ENCODE measurements at places on chromosomes 13 and 19. TPM values are rescaled to one million over a fixed set of nuclear protein-coding genes. Genes with fewer than 3 reads are reported as not detected.

GRCh38 chr13:102816708-102817107 lies 17.8 kb downstream of the BIVM start:
- DNase-seq: no peak

DNA sequence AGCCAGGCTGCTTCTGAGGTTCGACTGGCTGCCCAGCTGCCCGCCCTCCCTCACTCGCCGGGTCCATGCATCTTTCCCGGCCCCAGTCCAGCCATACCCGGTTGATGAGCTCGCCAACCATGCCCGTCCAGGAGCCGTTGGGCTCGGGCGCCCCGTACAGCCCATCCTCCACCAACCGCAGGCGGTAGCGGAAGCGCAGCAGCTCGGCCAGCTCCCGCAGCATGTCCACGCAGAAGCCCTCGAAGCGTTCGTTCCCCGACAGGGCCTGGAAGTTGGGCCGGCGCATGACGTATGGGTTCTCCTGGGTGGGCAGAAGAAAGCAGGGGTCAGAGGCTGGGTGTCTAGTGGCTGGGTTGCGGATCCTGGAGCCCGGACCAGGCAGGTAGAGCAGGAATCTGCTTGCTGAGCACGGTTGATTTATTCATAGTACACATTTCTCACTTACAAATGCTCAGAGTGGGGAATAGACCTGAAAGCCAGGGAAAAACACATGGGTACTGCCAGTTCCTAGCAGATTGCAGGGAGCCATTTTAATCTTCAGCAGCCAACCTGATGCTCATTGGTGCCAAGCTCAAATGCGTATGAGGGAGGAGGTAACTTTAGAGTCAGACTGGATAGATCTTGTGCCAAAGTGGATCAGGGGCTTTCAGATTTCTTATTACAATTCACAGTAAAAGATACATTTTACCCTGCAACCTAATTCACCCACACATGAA lies 27.4 kb downstream of the GRIK5 start:
- no peak for DNase-seq

GRCh38 chr19:35117116-35117515 lies 1.5 kb downstream of the FXYD3 start:
- no peak for DNase-seq

CD37 gene
- 32.7 TPM for polyA plus RNA-seq

- DNase-seq: no peak
These were observed 3.9 kb downstream of the TMEM147 start for GRCh38 chr19:35549174-35549788.

Measured in right renal cortex interstitium (tissue), 3 donors.